ENCODE measurements at places on chromosomes 5 and 9.

DNA sequence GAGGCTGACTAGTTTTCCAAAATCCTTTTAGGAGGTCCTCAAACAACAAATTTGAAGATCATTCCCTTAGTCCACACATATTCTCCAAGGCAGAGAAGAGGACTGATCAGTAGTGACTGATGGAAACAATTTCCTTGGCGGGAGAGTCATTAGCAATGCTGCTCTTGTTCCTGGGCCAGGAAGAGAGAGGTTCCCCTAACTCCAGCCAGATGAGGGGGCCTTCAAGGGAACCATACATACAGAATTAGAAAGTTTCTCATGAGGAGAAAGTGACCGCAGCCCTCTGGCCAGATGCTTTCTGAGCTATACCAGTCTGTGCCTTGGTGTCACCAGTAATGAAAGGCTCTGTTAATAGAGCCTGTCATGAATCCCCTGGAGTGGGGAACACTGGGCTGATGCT is 539.4 kb downstream of the BNC2 start:
- DNase-seq = no peak

GRCh38 chr9:121914017-121914595 is 179.0 kb downstream of the TTLL11 start:
- no peak for DNase-seq

DNA sequence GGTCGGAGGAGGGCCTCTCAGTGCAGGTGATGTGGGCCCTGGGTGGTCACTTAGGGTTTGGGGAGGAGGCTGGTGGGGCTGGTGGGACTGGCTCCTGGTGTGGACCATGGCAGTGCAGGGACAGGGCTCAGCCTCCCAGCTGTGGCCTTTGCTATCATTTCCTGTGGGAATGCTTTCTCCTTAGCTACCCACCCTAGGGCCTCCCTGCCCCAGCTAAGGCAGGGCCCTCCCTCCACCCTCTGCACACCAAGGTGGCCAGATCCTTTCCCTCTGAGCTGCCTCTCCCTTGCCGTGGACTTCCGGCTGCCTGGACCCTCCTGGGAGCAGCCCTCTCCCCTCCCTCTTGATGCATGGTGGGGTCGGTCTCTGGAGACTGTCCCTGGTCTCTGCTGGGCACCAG is 22.7 kb upstream of the ARSI start:
- DNase-seq = no peak

GRCh38 chr5:395921-396530 is 47.0 kb upstream of the EXOC3 start:
- no peak for DNase-seq

DNA sequence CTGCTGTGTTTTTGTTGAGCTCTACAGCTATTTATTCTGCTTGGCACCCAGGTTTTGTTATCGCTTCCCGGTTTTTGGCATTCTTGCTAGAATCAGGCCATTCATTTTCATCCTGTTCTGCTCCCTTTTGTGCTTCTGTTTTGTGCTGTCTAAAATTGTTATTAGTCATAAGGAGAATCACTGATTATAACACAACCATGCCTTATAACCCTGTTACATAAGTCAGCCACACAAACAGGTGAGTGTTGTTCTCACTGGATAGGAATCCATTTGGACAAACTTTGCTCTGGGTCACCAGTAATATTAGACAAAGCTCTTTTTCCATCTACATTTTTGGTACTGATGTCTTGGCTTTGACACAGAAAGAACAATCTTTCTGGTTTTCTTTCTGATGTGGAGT is 622.8 kb downstream of the PSAT1 start:
- no peak for DNase-seq

GRCh38 chr5:137248527-137248926 is 250.6 kb downstream of the SPOCK1 start:
- no peak for DNase-seq

DNA sequence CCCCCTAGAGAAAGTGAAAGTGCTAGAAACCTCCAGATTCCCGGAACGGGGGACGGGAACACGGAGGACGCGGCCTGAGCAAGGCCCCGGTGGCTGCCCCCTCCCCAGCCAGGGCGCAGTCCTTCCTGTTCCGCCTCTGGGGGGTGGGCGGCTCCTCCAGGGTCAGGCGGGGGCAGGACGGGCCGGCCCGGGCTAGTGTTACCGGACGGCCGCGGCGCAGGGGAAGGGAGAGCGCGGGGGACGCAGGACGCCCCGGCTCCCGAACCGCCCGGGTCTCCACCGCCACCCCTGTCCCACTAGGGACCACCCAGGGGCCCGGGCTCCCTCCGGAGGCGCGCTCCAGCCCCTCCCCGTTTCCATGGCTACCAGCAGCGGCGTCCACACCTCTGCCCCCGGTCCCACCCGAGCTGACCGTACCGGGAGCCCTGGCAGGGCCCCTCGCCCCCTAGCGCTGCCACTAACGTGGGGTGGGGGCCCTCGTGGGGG is 579 bp downstream of the SLC12A7 start:
- DNase-seq = no peak

GRCh38 chr9:16623989-16624743 is 246.3 kb downstream of the BNC2 start:
- no peak for DNase-seq
